ENCODE measurements at places on chromosomes 12 and 14. TPM values are rescaled to one million over a fixed set of nuclear protein-coding genes. Genes with fewer than 3 reads are reported as not detected.

- DNase-seq = no peak
Observed at GRCh38 chr14:53955671-53956426, 776 bp downstream of the BMP4 start.

DNA sequence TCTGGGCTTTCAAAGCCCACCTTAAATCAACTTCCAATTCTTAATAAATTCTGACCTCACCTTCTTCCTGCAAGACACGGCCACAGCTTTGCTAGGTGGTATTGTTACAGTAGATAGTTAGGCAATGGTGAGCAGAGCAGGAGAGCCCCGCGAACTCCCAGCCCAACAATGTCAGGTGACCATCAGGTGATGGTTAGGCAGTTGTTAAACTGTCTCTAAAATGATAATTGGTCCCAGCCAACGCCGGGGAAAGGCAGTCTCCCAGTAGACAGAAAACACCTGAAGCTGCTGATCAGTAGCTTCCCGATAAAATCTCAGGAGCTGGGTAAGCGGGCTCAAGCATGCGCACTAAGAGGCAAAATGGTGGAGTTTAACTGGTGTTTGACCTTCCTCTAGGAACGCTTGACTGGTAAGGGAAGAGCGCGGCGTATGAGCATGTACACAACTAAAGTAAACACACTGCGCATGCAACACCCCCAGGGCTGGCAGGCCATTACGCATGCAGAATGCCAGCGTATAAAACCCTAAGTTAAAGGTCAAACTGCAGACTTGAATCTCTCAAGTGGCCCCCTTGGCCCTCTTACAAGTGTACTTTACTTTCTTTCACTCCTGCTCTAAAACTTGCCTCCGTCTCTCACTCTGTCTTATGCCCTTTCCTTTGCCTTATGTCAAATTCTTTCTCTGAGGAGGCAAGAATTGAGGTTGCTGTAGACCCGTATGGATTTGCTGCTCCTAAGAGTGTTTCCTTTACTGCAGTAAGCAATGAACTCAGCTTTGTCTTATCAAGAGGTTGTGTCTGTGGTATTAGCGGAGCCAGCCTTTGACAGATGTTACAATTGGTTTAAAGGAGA, 113.5 kb downstream of the C12orf75 start:
- DNase-seq = peak; percentile 49

DNA sequence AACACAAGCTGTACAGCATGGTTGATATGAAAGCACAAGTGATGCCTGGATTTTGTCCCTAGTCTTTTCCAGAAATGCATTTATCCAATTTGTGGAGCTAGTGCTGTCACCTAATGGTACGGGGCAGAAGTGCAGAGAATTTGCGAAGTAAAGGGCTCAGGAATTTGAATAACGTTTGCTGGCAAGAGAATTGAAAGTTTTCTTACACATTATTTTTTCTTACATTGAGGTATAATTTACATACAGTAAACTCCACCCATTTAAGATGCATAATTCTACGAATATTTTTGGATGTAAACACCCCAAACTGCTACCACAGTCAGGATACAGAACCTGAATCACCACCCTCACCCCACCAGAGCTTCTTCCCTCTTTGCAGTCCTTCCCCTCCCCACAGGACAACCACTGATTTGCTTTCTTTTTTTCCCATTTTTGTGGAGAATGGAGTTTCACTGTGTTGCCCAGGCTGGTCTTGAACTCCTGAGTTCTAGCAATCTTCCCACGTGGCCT, 3.5 kb downstream of the AICDA start:
- DNase-seq = no peak

DNA sequence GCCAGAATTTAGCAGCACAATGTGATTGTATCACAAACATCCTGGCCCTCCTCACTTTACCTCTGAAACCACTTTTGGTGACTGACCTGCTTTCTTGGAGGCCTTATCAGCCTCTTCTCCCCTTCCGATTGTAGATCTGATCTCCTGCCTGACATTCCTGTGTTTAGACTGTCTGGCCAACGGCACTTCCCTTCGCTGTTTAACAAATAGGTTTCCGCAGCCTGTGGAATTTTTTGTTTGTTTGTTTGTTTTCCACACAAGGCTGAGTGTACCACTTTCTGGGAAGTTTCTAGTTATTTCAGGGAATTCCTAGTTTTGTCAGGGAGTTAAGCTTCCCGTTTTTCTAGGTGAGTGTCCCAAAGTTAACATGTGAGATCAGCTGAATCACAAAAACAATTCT, 65.9 kb upstream of the CDKN3 start:
- DNase-seq = no peak

DNA sequence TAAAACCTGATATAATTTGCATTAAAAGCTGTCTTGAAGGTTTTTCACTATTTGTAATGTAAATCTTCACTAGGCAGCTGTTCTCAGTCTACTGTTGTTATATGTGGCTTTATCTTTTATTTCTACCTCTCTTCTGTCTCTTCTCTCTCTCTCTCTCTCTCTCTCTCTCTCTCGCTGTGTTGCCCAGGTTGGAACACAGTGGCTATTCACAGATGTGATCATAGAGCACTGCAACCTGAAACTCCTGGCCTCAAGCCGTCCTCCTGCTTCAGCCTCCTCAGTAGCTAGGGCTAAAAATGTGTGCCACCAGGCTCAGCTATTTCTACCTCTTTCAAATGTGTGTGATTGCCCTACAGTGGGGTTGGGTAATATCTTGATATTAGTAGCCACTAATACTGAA, 21.1 kb downstream of the FUT8 start:
- no peak for DNase-seq

- DNase-seq = no peak
Observed at GRCh38 chr12:112116232-112117060, 7.9 kb upstream of the NAA25 start.

DNA sequence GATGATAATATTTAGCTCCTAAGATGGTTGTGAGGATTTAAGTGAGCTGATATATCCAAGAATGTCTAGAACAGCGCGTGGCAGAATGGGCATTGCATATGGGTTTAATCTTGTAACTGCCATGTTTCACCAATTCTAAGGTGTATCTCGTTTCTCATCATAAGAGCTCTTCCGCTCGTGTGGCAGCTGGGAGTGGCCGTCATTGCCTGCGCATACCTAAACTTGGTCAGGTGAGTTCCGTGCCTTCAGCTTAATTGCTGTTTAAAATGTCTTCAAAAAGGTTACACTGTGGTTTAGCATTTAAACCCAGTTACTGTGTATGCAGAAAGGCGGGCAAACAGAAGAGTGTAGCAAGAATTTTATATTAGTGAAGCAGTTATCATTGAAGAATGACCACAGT, 4.5 kb upstream of the AQP2 start:
- DNase-seq = no peak

- DNase-seq = no peak
Observed at GRCh38 chr12:24138041-24138440, 188.6 kb upstream of the SOX5 start.

DNA sequence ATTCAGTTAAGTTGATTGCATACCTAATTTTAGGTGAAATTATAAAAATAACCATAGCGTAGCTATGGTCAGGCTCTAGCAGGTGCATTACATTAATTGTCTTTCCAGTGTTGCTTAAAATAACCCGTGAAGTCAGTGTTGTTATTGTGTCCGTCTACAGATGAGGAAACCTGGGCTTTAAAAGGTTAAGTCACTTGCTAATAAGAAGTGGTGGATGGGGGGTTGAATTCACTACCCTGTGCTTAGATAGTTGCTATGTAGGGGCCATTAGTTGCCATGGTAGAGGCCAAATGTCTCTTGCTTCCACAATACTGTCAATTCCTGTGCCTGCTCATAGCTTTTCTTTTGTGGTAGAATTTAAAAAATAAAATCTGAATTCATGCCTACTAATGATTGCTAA, 174.8 kb downstream of the PELI2 start:
- no peak for DNase-seq

- no peak for DNase-seq
Observed at GRCh38 chr14:32017587-32017986, 59.5 kb upstream of the ARHGAP5 start.

DNA sequence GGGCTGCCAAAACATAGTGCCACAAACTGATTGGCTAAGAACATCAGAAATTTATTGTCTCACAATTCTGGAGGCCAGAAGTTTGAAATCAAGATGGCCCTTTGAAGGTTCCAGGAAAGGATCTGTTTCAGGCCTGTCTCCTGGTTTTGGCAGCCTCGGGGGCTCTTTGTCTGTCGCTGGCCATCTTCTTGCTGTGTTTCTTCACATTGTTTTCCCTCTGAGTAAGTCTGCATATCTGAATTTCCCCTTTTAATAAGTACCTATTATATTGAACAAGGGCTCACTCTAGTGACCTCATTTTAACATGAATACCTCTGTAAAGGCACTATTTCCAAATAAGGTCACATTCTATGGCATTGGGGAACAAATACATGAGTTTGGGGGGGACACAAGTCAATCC, 467.1 kb upstream of the MGAT4C start:
- DNase-seq = no peak

DNA sequence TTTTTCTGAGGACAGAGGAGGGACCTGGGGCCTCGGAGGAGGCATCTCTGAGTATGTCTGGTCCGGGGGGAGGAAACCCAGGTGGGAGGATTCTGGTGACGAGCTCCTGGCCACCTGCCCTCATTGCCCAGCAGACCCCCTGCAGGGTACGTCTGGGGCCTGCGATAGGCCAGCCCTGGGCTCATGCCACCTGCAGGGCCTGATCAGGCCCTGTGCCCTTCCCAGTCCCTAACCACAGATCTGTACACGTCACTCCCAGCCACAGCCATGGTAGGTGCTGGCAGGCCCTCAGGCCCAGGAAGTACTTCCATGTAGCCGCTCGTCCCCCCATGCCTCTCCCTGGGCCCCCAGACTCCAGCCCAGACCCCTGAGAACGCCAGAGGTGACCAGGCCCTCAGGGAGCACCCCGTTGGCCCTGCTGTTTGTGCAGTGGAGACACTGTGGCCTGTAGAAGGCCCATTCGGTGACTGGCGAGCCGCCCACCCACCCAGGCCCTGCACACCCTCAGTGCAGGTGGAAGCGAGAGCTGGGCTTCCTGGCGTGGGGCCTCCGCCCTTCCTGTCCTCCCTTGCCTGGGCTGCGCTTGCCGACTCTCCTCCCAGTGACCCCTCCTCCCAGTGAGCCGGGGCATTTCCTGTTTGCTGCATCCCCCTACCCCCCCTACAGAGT, 5.7 kb downstream of the INF2 start:
- no peak for DNase-seq

GRCh38 chr14:31207755-31208545, at the start of gene HECTD1:
TSS of gene HECTD1 (minus strand) at chr14:31207793. CDS start at chr14:31205936, 1,857 bp downstream.
- DNase-seq = peak; percentile 81

- no peak for DNase-seq
Observed at GRCh38 chr12:4331842-4332241, 10.8 kb downstream of the TIGAR start.

GRCh38 chr12:91890742-91891141, 254.9 kb downstream of the BTG1 start:
- DNase-seq = no peak

- peak; percentile 83 for DNase-seq
Observed at GRCh38 chr12:46124848-46125619, 134.7 kb upstream of the SCAF11 start.

DNA sequence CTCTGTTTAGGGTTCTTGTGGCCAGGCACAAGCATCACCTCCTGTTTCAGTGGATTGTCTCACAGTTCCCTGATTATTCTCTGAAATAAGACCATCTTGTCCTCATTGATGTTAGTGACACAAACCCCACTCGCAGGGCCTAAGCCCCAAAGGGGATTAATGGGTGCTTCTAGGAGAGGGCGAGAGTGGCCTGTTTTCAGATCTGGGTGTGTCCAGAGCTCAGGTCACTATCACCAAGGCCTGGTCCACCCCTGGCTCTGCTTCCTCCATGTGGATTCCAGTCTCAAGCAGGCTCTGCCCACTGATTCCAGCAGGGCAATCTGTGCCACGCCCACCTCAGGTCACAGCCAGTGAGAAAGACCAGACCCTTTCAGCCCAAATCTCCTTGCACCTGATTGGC, 361.9 kb downstream of the ADGRD1 start:
- no peak for DNase-seq

DNA sequence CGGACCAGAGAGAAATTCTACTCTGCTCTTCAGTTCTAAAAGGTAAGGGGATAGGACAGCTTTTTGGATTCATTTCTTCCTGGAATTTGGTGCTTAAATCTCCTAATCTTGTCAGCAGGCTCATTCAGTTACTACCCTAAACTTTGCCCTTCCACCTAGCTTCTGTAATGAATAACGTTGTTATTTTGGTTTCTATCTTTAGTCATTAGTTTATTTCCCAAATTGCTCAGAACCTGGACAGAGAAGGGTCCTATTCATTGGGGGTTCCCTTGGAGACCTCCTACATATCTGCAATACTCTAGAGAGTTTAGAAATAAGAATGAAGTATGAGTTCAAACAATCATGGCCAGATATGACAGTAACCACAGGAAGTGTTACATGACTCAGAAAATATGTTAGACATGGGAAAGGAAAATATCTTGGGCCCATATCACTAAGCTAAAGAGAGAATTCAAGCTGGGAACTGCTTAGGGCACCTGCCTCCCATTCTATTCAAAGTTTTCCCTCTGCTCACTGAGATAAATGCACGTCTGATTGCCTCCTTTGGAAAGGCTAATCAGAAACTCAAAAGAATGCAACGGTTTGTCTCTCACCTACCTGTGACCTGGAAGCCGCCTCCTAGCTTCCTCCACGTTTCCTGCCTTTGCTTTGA, 87.9 kb downstream of the GAS2L3 start:
- DNase-seq = no peak

DNA sequence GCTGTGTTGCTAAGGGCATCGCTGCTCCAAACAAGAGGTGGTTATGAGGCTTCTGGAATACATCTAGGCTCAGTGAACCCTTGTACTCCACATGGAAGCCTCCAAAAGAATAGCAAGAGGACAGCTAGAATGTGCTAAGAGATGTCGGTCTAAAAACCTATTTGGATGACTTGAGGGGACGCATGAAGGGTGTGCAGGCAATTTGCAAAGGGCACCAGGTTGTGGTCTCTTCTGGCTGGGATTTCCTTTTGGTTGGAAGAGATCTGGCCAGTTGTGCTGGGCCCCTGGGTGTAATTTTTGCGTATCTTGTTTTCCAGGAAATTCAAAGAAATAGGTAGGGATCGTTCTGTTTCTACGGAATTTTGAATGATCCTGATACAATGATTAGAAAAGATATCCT, 4.2 kb downstream of the TTC9 start:
- DNase-seq = no peak

DNA sequence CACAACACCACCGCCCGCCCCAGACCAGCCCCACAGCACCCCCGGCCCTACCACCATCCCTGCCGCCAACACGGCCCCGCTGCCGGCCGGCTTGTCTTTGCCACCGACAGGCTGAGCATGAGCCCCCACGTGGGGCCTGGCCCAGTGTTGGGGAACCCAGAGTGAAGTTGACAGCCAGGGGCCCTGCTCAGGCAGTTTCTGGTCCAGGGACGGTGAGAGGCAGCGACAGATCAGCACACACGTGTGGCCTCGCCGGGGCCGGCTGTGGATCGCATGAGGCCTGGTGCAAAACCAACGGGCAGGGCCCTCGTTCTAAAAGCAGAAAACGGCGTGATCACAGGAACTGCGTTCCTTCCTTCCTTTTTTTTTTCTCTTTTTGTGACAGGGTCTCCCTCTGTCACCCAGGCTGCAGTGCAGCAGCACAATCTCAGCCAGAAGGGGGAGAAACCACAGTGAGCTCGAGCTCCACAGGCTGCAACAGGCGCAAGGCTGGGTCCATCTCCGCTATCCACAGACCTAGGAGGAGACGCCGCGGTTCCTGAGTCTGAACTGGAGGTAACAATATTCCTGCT, 50.5 kb upstream of the FBRSL1 start:
- DNase-seq = no peak

Gene PARP11
- 1.9 TPM for polyA plus RNA-seq

Gene PRH2
- not detected for polyA plus RNA-seq

Gene NYNRIN
- 4.7 TPM for polyA plus RNA-seq

Gene HHIPL1
- 0.58 TPM for polyA plus RNA-seq

Gene MIP
- polyA plus RNA-seq = not detected

Gene ASCL4
- polyA plus RNA-seq = not detected

Gene CD163
- polyA plus RNA-seq = 0.08 TPM

Gene RASAL1
- polyA plus RNA-seq = not detected

Gene SLC38A4
- 0.26 TPM for polyA plus RNA-seq

All from foreskin keratinocyte (primary cell).